ENCODE measurements at places on chromosomes 12 and 14. TPM values are rescaled to one million over a fixed set of nuclear protein-coding genes. Genes with fewer than 3 reads are reported as not detected.

The DTX1 gene
- not detected for total RNA-seq

The HPD gene
- not detected for total RNA-seq

The ADAMTS20 gene
- total RNA-seq, result not detected

The SLC10A1 gene
- total RNA-seq, result not detected

The A2M gene
- not detected for total RNA-seq

The NRXN3 gene
- total RNA-seq, result 0.63 TPM

The PTPN6 gene
- 21.0 TPM for total RNA-seq

The PPP1CC gene
- 111 TPM for total RNA-seq

The KRT82 gene
- not detected for total RNA-seq

The LRFN5 gene
- total RNA-seq, result under 0.01 TPM

The SOAT2 gene
- not detected for total RNA-seq

The PKP2 gene
- 18.5 TPM for total RNA-seq

The ARHGAP5 gene
- total RNA-seq, result 33.4 TPM

The DYRK2 gene
- 10.5 TPM for total RNA-seq

The TAS2R19 gene
- total RNA-seq, result 0.65 TPM

The TOMM20L gene
- total RNA-seq, result not detected

The NEDD1 gene
- 25.9 TPM for total RNA-seq

The C12orf50 gene
- total RNA-seq, result not detected

The SLCO1C1 gene
- total RNA-seq, result not detected

The ZBTB42 gene
- 6.0 TPM for total RNA-seq

The MLH3 gene
- total RNA-seq, result 8.3 TPM

The SLCO1B1 gene
- total RNA-seq, result not detected

The IL26 gene
- total RNA-seq, result not detected

The OTX2 gene
- total RNA-seq, result not detected

The ANAPC5 gene
- 106 TPM for total RNA-seq

The ABCC9 gene
- 0.35 TPM for total RNA-seq

The GDF3 gene
- total RNA-seq, result not detected

The KRT77 gene
- total RNA-seq, result 0.21 TPM

The DNAAF2 gene
- 20.5 TPM for total RNA-seq

The SETD1B gene
- total RNA-seq, result 3.9 TPM

The CCDC197 gene
- total RNA-seq, result not detected

The SLC17A8 gene
- total RNA-seq, result not detected

The CMKLR1 gene
- total RNA-seq, result not detected

The INHBE gene
- total RNA-seq, result 0.21 TPM

The TSHR gene
- total RNA-seq, result not detected

The PLEKHG7 gene
- not detected for total RNA-seq

The SPX gene
- 8.3 TPM for total RNA-seq

The AREL1 gene
- total RNA-seq, result 24.8 TPM

The CLEC4D gene
- total RNA-seq, result not detected

The TMTC1 gene
- total RNA-seq, result 5.1 TPM

Measured in airway epithelial cell (primary cell).